HuH-7.5 (cell line): ENCODE measurements at places on chromosomes 3 and 15.

DNA sequence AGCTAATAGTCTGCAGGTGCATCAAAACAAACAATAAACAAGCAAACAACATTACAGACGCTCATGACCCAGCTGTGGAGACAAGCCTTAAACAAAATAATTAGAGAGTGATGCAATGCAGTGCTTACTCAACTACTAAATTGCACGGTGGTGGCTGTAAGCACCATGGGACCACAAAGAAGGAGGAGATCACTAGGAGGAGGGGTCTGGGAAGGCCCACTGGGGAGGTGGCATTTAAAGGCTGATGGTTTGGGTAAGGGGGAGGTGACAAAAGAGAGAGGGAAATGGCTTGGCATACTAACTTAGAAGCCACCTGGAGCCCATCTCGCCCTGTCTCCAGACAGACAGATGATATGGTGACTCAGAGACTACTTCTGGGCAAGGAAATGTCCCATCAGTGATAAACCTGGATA is 516.7 kb downstream of the FOXP1 start:
- DNase-seq: no peak

DNA sequence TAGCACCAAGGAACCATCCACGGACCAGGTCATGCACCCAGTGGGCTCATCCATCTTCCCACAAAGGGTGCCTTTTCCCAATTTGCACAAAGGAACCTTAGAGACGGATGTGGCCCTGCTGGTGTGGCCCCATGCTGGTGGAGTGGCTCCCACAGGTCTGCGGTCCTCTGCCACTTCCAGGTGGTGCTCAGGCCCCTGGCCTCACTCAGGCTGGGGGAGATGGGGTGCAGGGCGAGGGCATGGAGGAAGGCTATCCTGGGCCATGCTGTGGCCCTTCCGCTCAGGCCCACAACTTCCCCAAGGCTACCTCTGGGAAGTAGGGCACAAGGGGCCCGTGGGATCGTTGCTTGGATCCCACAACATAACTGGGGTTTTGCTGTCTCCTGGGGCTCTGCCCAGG is 5.2 kb upstream of the SYNM start:
- no peak for DNase-seq

DNA sequence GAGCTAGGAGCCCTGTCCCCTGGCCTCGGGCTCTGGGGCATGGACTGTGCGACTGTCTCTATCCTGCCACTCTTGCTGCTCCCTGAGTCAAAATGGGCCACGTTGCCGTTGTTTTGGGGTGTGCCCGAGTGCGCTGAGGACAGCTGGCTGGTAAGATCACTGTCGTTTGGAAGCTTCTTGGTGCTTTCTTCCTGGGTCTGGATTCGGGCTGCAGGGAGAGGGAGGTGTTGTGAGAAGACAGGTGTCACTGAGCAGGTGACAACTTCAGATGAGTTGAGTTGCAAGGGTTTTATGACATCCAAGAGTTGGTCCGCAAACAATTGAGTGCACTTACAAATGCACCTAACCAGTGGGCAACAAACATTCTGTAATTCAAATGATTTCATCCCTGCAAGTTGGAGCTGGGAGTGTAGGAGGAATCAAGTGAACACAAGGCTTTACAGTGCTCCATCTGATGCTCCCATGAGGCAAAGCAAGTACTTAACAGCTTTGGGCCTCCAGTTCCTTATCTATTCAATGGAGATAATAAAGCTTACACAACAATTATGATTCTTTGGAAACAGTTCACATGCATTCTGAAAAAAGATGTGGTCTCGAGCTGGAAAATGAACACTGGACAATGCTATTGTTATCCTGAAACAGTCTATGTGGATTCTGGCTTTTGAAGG is 11.0 kb upstream of the STARD5 start:
- DNase-seq: no peak

DNA sequence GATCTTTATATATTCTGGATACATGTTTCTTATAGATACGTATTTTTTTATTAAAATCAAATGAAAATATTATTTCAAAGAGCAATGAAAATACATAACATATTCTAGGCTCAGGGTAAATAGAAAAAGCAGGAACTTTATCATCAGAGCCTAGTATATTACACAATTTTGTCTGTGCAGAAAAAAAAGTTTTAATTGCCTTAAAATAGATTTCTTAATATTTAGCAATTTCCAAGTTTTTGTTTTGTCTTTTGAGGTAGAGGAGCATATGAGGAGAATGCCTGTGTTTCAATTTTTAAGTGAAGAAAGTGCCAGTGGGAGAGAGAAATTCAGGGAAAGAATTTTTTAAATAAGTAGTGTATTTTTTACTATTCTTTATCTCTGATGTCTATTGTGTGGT is 10.5 kb downstream of the CAPN7 start:
- DNase-seq: no peak

- no peak for DNase-seq
Observed at GRCh38 chr3:159872374-159873109, 116.1 kb upstream of the IL12A start.

DNA sequence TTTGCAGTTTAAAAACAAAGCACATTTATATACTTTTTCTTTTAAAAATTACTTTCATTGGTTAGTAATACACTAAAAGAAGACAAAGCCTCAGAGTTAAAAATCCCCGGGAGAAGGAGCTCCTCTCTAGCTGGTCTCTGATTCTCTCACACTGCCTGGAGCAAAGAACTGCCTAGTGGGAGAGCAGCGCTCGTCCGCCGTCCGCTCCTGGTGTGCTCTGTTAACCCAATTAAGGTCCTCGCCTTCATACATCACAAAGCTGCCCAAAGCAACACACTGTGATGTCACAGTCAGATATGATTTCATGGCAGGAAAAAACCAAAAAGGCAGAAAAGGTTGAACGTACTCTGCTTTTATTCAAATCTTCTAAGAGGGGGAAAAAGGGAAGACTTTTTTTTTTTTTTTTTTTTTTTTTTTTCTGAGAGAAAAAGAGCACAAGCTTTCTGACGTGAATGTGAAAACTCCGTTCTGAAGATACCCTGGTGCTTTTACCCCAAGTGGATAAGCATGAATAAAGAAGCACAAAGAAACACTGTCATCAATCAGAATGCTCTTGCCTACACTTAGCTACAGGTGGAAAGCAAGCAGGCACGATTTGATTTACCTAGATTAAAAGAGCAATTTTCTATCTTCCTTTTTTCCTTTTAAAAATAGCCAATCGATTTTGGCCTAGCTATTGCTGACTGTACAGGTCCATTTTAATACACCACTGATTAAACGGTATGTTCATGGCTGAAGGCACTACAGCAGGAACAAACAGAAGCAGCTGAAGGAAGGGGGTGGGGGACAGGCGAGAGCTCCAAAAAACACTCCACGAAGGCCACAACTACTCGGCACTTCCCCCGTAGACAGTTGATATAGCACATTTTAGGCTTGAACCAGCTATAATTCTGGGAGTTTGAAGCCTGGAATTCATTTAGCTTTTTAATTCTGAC is 115.2 kb downstream of the TIGIT start:
- no peak for DNase-seq

DNA sequence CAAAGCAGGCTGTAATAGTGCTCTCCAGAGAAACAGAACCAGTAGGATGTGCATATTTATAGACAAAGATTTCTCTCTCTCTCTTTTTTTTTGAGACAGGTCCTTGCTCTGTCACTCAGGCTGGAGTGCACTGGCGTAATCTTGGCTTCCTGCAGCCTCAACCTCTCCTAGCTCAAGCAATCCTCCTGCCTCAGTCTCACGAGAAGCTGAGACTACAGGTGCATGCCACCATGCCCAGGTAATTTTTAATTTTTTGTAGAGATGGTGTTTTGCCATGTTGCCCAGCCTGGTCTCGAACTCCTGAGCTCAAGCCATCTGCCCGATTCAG is 67.1 kb upstream of the CHD2 start:
- no peak for DNase-seq

- DNase-seq: no peak
Observed at GRCh38 chr3:174937478-174937877, 78.3 kb downstream of the NAALADL2 start.

DNA sequence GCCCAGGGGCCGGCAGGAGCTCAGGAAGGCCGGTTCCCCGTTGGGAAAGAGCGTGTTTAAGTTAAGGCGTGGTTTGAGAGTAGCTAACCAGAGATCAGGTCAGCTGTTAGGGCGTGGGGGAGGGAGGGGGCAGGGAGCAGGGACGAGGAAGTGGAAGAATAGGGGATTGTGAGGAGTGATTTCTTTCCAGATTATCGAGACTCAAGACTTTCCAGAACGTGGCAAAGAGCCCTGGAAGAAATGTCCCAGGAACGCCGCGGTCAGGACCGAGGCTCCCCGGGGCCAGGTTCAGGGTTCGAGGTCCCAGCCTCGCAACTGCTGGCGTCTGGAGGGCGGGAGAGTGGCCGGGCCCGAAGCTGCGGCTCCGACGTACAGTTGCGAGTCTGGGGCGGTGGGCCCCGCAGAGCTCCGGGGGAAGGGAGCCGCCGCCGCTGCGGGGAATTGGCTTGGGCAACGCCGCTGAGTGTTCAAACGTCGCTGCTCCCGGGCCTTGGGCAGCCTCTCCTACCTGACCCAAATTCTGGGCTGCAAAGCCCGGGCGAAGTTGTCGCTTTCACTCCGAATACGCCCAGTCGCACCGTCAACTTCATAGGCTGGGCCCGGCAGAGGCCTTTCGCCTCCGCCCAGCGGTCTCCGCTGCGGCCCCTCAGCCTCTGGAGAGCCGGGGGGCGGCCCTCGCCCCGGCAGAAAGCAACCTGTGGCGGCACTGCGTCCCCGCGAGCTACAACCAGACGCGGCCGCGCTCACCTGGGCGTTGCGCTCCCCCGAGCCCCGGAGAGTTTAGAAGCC is 9.5 kb downstream of the ISL2 start:
- peak; percentile 93 for DNase-seq

- DNase-seq: no peak
Observed at GRCh38 chr3:142225885-142226215, 465 bp upstream of the GK5 start.
